ENCODE measurements at places on chromosomes 7 and 10.

GRCh38 chr7:35691366-35691765 lies 3.6 kb downstream of the HERPUD2 start:
- no peak for DNase-seq

GRCh38 chr10:5543623-5544022 lies 18.9 kb downstream of the CALML3 start:
- DNase-seq, result no peak

GRCh38 chr10:84138478-84139125 lies 707 bp upstream of the GHITM start:
- DNase-seq, result peak; percentile 63

DNA sequence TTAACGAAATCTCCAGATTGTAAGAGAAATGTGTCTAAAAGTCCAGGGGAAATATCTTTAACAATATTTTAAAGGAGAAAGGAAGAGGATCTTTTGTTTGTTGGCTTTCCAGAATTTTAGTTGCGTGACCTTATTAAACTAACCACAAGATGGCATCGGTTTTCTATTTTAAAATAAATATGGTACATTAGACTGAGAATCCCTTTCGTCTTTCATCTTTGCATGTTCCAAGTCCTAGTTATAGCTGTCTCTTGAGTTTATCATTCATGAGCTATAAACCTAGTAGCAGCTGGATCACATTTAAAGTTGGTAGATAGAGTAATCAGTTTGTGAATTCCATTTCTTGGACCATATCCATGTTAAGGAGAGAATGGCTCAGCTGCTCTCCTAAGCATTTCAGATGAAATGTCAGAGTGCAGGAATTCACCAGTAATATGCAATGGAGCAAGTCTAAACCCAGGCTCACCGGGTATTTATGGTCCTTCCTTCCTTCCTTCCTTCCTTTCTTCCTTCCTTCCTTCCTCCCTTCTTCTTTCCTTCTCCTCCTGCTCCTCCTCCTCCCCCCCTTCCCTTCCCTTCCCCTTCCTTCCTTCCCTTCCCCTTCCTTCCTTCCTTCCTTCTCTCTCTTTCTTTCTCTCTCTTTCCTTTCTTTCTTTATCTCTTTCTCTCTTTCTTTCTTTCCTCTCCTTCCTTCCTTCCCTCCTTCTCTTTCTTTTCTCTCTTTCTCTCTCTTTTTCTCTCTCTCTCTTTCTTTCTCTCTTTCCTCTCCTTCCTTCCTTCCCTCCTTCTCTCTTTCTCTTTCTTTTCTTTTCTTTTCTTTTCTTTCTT lies 57.8 kb upstream of the RAB18 start:
- DNase-seq, result no peak

DNA sequence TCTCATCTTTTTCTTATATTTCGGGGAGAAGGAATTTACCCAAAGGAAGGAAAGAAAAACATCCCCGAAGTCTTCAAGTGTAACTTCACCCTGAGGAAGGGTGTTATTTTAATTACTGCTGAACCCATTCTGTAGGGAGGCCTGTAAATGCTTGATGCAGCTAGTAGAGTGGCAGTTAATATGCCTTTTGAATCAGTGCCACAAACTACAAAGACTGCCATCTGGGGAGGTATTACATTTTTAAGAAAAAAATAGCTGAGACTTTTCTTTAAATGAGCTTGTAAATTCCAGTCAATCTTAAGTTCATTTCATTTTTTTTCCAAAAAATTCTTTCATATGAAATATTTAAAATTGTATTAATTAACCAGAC lies 233.1 kb upstream of the FERD3L start:
- no peak for DNase-seq

GRCh38 chr7:113093561-113093960 lies 6.9 kb upstream of the GPR85 start:
- DNase-seq, result no peak

- no peak for DNase-seq
Measured at GRCh38 chr10:33242931-33243330, 91.5 kb downstream of the NRP1 start.

- DNase-seq, result no peak
Measured at GRCh38 chr10:62386356-62387320, 12.5 kb downstream of the ZNF365 start.

DNA sequence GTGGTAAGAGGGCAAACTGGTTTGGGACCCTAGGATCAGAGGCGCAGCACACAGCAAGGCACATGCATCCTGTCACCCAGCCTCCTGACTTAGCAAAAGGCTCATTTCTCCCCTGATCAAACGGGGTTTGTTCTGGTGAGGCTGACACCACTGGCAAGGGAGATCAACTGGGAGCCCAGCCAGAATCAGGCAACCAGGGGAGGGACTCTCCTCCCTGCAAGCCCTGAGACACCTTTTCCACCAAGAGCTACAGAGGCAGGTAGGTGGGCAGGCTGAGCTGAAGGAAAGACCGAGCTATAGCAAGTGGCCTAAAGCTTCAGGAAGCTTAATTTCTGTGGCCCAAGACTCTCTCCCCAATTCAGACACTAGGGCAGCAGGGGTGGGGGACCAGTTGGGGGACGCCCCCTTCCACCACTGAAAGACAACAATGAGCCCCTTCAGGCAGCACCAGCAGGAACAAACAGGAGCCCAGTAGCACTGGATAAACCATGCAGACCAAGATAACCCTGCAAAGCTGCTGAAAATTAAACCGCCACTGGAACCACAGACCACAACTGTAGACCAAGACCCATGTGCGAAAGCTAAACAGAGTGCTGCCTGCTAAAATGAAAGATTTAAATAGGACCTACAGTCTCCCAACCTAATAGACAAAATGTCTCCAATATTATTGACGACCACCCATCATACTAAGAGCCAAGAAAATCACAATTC lies 27.1 kb upstream of the SAR1A start:
- peak; percentile 31 for DNase-seq

- DNase-seq, result no peak
Measured at GRCh38 chr7:105651798-105652197, 70.5 kb upstream of the EFCAB10 start.

DNA sequence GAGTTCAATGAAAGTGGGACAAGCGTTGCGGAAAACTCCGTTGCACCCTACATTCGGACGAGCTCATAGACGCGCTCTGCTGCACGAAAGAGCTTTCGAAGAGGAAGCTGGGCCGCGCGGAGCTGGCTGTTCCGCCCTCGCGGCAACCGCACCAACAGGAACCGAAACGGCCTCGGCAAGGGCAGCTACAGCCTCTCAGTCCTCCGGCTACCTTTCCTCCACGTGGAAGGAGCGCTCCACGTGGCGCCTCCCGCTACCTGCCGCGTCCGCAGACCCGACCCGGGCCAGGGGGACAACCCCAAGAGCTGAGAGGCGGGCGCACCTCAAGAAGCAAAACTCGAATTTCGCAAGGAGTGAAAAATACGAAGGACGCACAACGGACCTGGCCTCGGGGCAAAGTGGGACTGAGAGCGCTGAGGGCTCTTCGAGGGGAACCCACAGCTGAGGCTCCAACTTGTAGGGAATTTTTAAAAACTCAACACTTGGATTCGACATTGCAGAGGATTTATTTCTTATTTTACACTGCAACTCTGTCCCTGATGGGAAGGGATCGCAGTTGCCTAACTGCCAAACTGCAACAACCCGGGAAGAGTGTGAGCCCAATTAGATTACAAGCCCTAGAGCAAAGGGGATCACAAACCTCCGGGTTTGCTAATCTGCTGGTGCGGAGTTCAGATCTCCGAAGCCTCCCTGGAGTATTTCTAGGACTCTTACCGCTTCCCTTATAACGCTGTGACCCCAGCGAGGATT lies 1.4 kb downstream of the HPSE2 start:
- peak; percentile 59 for DNase-seq

DNA sequence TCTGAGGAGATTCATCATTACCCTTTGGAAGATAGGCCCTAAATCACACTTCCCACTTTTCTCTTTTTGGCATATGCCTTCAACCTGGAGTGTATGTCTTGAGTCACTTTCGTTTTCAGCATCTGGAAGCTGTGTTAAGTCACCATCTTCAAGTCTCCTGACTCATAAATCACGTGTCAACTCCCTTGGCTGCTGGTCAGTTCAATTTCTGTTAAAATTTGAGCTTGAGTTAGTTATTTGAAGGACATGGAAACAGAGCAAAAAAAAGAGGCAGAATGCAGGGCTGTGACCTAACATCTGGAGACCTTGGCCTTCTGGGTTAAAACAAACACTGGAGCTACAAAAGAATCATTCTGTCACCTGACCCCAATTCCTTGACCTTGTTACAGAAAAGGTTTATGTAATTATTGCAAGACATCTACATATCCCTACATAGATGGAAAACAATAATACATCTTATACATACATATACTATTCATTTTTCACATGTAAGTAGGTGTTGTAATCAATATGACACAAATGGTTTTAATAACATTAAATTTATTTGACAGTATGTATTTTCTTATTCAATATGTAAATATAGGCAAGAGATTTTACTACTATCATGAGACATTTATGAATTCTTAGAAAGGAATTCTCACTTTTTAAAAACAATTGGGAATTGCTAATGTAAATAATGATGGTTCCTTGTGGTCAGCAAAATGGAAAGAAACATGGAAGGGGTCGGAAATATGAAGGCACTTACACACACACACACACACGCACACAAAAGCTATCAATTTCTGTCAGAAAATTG lies 169.7 kb upstream of the PHYHIPL start:
- DNase-seq, result no peak

DNA sequence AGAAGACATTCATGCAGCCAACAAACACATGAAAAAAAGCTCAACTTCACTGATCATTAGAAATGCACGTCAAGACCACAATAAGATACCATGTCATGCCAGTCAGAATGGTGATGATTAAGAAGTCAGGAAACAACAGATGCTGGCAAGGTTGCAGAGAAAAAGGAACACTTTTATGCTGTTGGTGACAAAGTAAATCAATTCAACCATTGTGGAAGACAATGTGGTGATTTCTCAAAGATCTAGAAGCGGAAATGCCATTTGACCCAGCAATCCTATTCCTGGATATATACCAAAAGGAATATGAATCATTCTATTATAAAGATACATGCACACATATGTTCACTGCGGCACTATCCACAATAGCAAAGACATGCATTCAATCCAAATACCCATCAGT lies 77.6 kb downstream of the C10orf90 start:
- no peak for DNase-seq

DNA sequence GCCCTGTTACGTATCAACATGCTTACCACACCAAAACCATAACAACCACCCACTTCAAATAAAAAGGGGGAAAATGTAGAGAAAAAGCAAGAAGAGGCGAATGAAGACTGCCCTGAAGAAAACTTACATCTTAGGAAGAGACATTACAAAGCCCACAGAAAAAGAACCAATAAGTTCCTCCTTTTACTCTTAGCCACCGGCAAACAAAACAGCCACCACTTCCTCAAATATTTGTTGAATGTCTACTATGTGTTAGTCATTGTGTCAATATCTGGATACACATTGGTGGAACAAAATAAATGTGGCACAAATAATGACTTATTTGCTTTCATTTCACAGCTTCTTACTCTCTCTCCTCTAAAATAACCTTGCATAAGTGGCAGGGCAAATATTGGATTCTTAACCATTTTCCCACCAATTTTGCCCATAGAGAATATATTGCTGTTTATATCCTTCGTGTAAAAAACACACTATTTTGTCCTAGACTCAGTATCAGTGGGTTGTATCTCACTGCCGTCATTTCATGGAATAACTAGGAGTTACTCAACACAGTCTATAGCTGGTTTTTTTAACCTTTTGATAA lies 106.8 kb downstream of the ANK3 start:
- no peak for DNase-seq

GRCh38 chr10:113354711-113355110 lies 198.1 kb upstream of the HABP2 start:
- DNase-seq, result no peak

All from activated CD4-positive, alpha-beta memory T cell treated with anti-CD3 and anti-CD28 coated beads, Interleukin-2, amount 10 ng/mL, durations not matched to agents 7 days and 5 days (primary cell).